ENCODE measurements at places on chromosomes 5 and 9.

DNA sequence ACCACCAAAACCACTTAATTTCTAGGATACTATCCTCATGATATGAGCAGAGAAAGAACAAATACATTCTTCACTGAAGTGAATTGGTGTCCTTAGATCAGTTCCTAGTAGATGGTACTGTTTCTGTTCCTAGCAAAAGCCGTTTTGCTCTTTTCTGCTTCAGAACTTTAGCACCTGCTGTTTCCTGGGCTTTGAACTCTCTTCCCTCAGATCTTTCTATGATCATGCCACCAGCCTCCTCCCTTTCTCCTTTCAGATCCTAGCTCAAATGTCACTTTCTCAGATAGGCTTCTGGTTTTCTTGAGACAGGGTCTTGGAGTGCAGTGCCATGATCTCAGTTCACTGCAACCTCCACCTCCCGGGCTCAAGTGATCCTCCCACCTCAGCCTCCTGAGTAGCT lies 118.0 kb downstream of the EGFLAM start:
- no peak for DNase-seq

- DNase-seq, result no peak
Measured at GRCh38 chr9:73595036-73595545, 443.4 kb downstream of the ANXA1 start.

DNA sequence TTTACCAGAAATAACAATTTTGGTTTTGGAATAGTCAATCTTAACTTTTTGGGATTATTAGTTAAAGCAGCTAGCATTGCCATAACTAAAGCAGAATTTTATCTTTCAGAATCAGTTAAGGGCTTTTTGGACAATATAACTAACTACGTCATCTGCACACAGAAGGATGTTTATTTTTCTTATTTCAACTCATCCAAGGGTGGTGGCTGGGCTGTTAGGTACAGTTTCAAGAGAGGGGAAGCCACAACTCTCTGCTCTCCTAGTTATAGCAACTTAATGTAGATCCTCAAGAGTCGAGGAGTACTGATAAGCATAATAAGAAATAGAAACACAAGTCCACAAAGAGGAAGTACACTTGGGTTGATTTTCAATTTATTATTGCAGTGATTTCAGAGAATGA lies 65.6 kb downstream of the ANKRD55 start:
- no peak for DNase-seq

- no peak for DNase-seq
Measured at GRCh38 chr5:80985600-80986228, 25.6 kb downstream of the RASGRF2 start.

DNA sequence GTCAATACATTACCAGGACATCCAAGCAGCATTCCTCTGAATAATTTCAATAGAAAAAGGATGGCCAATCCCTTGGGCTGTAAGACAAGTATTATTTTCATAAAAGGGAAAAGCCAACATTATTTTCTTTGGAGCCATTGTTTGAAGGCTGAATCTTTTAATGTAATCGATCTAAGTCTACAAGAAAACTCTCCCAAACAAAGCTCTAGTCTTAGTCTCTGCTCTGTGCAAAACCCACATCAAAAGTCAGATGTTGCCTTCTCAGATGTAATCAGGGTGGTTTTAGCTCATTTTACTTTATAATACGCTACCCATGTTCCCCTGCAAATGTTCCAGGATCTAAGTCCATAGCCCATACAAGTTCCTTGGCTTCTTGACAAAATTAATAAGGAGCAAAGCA lies 325.6 kb downstream of the TRPM3 start:
- no peak for DNase-seq

DNA sequence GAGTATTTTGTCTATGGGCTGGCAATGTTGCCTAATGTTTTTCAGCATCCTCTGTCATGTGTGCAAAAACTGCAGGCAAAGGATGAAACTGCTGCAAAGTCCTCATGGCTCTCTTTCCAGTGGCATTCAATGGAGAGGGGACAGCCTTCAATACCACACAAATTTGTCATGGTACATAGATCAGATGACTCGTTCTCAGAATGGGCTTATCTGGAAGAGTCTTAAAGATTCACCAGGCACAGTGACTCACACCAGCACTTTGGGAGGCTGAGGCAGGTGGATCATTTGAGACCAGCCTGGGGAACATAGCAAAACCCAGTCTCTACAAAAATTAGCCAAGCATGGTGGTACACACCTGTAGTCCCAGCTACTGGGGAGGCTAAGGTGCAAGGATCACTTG lies 5.3 kb downstream of the CDKN2AIPNL start:
- DNase-seq, result no peak

- no peak for DNase-seq
Measured at GRCh38 chr5:6402939-6403338, 24.6 kb upstream of the MED10 start.

- DNase-seq, result no peak
Measured at GRCh38 chr9:136028760-136029470, 66.2 kb downstream of the NACC2 start.

GRCh38 chr9:12463641-12464040 lies 229.5 kb upstream of the TYRP1 start:
- no peak for DNase-seq

DNA sequence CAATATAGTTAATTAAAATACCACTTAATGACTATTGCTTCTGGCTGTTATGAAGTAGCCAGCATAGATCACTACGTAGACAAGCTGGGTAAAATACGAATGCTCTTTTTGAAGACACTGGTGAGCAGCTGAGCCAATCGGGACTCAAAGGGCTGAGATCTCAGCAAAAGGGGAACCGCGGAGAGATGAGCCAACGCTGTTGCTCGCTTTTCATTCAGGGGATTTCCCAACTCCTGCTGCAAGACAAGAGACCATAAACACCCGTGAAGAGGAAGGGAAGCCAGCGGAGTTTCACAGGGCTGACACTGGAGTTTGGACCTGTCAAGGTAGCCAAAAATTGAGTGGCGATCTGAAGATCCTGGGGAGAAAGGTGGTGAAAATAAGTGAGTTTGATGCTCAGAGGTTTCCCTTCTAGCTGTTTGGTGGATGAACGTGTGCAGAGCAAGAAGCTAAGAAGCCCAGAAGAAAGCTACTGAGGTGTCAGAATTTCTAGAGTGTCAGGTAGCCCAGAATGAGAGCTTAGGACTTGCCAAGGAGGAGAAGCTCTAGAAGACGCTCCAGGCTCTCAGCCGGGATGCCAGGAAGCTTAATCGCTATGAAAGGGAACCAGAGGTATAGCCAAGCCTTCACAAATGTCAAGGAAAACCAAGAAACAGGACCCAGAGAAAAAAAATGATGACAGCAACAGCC lies 79.6 kb upstream of the RNU6ATAC start:
- DNase-seq, result peak; percentile 23

- no peak for DNase-seq
Measured at GRCh38 chr5:16685069-16685468, 68.3 kb upstream of the RETREG1 start.

DNA sequence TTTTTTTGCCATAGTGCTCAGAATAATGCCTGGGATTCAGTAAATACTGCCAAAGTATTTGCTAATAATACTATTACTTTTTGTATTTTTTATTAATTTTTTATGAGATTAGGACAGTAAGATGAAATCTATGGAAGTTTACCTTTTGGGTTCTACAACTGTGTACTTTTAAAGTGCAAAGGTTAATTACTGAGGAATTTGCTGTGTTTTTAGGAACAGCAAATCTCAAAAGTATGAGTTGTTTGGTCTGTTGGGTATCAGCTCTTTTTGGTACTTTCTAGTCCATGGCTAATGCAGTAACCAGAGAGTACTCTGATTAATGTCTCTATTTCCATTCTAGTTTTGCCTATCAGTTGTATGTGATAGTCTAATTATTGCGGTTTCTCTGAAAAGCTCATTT lies 5.1 kb downstream of the HSPA4 start:
- no peak for DNase-seq

GRCh38 chr5:76580981-76581380 lies 42.2 kb downstream of the F2RL2 start:
- DNase-seq, result no peak

- no peak for DNase-seq
Measured at GRCh38 chr5:113182658-113183344, 206.2 kb downstream of the DCP2 start.

DNA sequence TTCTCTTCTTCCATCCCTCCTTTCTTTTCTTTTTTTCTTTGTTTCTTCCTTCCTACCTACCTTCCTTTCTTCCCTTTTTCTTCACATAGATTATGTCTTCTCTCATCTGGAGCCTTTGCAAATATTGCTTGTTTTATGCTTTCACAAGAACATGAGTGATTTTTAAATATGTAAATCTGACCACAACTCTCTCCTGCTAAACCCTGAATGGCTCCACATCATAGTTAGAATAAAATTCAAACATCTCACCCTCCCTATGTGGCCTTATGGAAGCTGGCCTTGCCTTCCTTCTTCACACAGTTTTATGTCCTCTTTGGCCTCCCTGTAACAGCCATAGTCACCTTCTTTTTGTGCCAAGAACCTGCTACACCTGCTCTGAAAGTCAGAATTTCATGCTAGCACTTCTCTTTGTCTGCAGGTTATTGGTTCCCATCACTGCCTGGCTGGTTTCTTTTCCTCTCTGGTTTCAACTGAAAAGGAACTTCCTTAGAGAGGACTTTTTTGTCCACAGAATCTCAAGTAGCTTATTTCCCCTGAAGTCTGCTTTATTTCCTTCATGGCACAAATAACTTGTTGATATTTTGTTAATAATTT lies 114.3 kb upstream of the TNC start:
- DNase-seq, result no peak

- DNase-seq, result no peak
Measured at GRCh38 chr5:40270274-40270845, 409.4 kb upstream of the PTGER4 start.

- no peak for DNase-seq
Measured at GRCh38 chr5:162289489-162289888, 221.9 kb downstream of the GABRG2 start.

All from central memory CD4-positive, alpha-beta T cell (primary cell).